ENCODE measurements at places on chromosomes 13 and 19.

- H3K4me3 ChIP-seq: no peak overlapping the region
- no peaks in the 10 kb centered on the region for H3K36me3 ChIP-seq
- H3K4me1 ChIP-seq: no peaks in the 10 kb centered on the region
- DNase-seq: no peak
Observed at GRCh38 chr13:72204291-72204690, 337.3 kb upstream of the DACH1 start.

- no peaks in the 10 kb centered on the region for H3K27me3 ChIP-seq
- H3K4me3 ChIP-seq: no peak overlapping the region
- peaks cover 2% of the 10 kb centered on the region for H3K4me1 ChIP-seq
Observed at GRCh38 chr13:90070362-90070761, 1277.1 kb upstream of the MIR17HG start.

DNA sequence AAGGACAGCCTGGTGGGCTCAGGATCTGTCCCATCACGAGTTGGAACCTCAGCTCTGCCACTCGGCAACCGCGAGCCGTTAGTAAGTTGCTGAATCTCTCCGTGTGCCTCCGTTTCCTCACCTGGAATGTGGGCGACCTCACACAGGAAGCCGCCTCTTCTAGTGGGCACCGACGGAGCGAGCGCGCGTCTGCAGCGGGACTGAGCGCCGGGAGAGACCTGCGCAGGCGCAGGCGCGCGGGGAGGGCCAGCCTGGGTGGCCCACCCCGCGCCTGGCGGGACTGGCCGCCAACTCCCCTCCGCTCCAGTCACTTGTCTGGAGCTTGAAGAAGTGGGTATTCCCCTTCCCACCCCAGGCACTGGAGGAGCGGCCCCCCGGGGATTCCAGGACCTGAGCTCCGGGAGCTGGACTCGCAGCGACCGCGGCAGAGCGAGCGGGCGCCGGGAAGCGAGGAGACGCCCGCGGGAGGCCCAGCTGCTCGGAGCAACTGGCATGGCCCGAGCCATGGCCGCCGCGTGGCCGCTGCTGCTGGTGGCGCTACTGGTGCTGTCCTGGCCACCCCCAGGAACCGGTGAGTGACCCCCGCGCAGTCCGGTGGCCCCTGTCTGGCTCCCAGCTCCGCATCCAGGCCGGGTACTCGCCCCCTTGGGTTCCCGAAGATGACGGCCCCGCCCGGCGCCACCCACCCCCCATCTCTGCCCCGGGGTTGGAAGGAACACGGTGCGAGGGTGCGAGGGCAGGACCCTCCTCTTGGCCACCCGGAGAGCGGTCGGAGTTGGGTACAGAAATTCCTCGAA is at the start of gene PVR:
Gene PVR (plus strand): TSS at position 306 of the 797 bp plus-strand sequence. CDS start 187 bp downstream, at position 493.
- DNase-seq: peak; percentile 59
- H3K4me3 ChIP-seq: peak within 1 kb of the TSS; percentile 93
- H3K27ac ChIP-seq: no peak within 1 kb of the TSS
- no peaks in the 10 kb centered on the region for H3K4me1 ChIP-seq

GRCh38 chr13:80096383-80096782 is 244.5 kb downstream of the SPRY2 start:
- no peaks in the 10 kb centered on the region for H3K36me3 ChIP-seq
- no peaks in the 10 kb centered on the region for H3K27me3 ChIP-seq
- H3K4me3 ChIP-seq: no peak overlapping the region
- DNase-seq: no peak

GRCh38 chr19:31668921-31669320 is 319.7 kb upstream of the TSHZ3 start:
- peaks cover 3% of the 10 kb centered on the region for H3K4me1 ChIP-seq
- no peaks in the 10 kb centered on the region for H3K36me3 ChIP-seq

- DNase-seq: peak; percentile 17
- H3K4me1 ChIP-seq: peaks cover 8% of the 10 kb centered on the region
Observed at GRCh38 chr13:50843257-50844083, at the start of gene DLEU7. TSS of gene DLEU7 (minus strand) at chr13:50843692. CDS start at chr13:50843646, 46 bp downstream.

DNA sequence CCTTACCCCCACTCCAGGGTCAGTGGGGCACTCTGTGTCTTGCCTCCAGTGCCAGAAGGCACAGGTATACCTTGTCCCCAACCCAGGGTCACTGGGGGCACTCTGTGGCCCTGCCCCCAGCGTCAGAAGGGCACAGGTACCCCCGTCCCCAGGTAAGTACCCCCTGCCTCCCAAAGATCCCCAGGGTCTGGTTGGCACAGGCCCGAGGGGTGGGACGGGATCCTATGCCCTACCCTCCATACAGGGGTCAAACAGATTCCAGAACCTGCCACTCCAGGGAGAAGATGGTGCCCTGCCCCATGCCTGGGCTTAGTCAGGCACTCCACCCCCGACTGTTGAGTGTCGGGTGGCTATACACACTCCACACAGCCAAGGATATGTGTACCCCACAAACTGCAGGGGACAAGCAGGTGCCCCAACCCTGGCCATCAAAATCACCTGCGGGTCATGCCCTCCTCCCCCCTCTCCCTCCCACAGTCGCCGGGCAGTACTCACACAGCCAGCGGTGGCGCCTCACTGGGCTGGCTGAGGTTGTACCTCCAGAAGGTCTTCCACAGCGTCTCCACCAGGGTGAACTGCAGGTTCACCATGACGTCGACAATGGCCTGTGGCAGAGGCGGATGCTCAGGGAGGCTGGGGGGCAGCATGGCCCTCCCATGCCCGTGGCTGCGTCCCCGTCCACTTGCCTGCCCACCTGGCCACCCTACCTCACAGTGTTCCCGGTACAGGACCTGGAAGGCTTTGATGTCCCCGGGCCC is 13.8 kb downstream of the DCAF15 start:
- no peak overlapping the region for H3K27ac ChIP-seq
- no peak for DNase-seq

GRCh38 chr19:13611596-13611995 is 105.3 kb upstream of the CACNA1A start:
- H3K4me3 ChIP-seq: no peak overlapping the region
- H3K4me1 ChIP-seq: peaks cover 7% of the 10 kb centered on the region
- no peak for DNase-seq
- H3K27ac ChIP-seq: no peak overlapping the region

GRCh38 chr19:29044037-29044436 is 168.9 kb downstream of the UQCRFS1 start:
- H3K4me3 ChIP-seq: no peak overlapping the region
- no peaks in the 10 kb centered on the region for H3K36me3 ChIP-seq
- no peaks in the 10 kb centered on the region for H3K4me1 ChIP-seq
- H3K27me3 ChIP-seq: peaks cover 4% of the 10 kb centered on the region
- no peak overlapping the region for H3K27ac ChIP-seq
- no peak for DNase-seq

DNA sequence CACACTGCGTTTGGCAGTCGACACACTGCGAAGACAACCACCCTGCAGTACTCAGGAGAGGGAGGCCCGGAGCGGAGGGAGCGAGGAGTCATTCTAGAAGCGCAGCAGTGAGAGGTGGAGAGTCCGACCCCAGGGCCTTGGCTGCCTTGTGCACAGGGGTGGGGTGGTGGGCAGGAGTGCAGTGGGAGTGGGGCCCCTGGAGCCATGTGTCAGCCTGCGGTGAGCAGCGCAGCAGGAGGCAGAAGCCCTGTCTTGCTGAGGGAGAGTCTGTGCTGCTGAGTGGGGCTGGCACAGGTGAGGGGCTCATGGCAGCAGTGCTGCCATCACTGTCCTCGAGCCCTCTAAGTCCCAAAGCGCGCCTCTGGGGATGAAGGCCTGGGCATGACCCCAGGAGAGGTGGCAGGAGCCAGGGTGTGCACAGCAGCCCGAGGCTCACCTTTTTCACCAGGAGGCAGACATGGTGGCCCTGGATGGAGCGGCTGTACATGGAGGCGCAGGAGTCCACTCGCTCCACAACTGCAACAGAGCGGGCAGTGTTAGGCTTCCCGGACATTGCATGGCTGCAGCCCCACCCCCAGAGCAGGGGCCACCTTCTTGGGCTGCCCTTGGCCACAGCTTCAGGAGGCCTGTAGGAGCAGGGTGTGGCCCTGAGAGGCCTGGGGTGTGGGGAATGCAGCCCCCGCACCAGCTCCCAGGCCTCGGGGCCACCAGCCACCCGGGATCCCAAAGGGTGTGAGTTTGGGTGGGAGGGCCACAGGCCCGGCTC is 11.7 kb downstream of the IZUMO4 start:
- H3K36me3 ChIP-seq: peaks cover 63% of the 10 kb centered on the region
- peak overlapping the region; percentile 79 for H3K4me3 ChIP-seq
- no peak overlapping the region for H3K27ac ChIP-seq
- peaks cover 19% of the 10 kb centered on the region for H3K27me3 ChIP-seq

DNA sequence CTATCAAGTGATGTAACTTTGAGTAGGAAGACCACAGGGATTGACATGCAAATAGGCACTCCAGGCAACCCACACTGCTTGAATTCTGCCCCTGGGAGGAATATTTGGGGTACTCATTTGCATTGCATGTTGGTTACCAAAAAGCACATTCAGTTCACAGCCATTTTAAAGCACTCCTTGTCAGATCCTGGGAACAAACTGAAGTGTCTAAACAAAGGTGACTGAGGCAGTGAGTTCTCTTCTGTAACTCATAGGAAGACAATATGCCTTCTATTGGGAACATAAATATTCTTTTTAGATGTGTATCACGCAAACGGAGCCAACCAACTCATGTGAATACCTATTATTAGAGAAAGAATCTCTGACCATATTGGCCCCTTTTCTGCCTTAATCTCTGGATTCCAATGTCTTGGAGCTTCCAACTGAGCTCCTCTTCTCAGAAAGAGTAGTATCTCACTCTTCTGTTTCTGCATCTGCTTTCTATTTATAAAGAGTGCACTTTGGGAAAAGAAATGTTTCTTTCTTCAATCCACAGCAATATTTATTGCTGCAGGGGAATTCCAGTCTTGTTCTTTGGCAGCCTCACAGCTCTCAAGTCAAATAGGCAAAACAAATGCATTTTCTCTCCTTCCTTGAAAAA is 125.7 kb upstream of the NBEA start:
- no peak for DNase-seq
- H3K4me1 ChIP-seq: peaks cover 3% of the 10 kb centered on the region
- no peak overlapping the region for H3K27ac ChIP-seq
- H3K36me3 ChIP-seq: no peaks in the 10 kb centered on the region

GRCh38 chr13:109883181-109884180 is 97.1 kb upstream of the IRS2 start:
- H3K4me3 ChIP-seq: no peak overlapping the region
- peaks cover 6% of the 10 kb centered on the region for H3K27me3 ChIP-seq
- H3K27ac ChIP-seq: no peak overlapping the region
- no peaks in the 10 kb centered on the region for H3K36me3 ChIP-seq

- peak overlapping the region; percentile 56 for H3K4me3 ChIP-seq
- DNase-seq: no peak
- H3K27ac ChIP-seq: peak overlapping the region; percentile 39
- H3K4me1 ChIP-seq: peaks cover 3% of the 10 kb centered on the region
- peaks cover 16% of the 10 kb centered on the region for H3K27me3 ChIP-seq
Observed at GRCh38 chr13:110454227-110454859, 107.2 kb downstream of the RAB20 start.

DNA sequence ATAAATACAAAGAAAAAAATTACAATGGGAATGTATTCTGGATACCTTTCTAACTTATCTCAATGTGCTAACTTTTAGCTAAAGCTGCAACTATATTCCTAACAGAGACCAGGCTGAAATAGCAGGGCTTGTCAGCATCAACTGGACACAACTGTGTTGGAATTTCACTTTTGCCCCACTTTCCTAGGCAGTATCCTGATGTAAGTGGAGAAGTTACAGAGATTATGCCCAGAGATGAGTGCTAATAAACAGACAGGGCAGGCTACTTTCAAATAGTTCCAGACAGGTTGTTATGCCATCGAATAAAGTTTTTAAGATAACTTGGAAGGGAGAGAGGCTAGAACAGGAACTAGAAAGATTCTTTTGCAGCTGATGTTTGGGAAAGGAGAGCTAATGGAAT is 201.9 kb downstream of the KCTD12 start:
- peaks cover 8% of the 10 kb centered on the region for H3K4me1 ChIP-seq
- no peak overlapping the region for H3K27ac ChIP-seq
- H3K36me3 ChIP-seq: no peaks in the 10 kb centered on the region

- peak overlapping the region; percentile 15 for H3K27ac ChIP-seq
- H3K4me3 ChIP-seq: no peak overlapping the region
- H3K27me3 ChIP-seq: peaks cover 5% of the 10 kb centered on the region
- H3K4me1 ChIP-seq: peaks cover 28% of the 10 kb centered on the region
- peaks cover 4% of the 10 kb centered on the region for H3K36me3 ChIP-seq
- DNase-seq: no peak
Observed at GRCh38 chr13:25065974-25066770, 29.8 kb upstream of the PABPC3 start.

DNA sequence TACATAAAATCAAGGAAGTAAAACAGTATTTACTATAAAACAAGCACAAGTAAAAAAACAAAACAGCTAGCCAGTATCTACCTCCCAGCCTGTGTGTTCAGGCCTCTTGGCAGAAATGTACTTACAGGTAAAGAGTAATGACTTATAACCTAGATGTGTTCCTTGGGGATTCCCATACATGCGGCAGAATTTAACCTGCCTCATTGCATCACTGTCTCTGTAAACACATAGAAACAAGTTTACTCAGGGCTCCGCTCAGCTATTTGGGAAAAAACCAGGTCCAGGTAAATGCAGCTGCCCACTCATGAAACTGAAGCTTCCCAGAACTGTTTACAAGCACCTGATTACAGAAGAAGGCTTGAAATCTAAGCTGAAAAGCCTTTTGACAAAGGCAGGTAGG is 50.7 kb upstream of the SERP2 start:
- H3K27me3 ChIP-seq: peaks cover 10% of the 10 kb centered on the region
- DNase-seq: no peak
- H3K36me3 ChIP-seq: no peaks in the 10 kb centered on the region
- H3K27ac ChIP-seq: no peak overlapping the region
- no peak overlapping the region for H3K4me3 ChIP-seq

DNA sequence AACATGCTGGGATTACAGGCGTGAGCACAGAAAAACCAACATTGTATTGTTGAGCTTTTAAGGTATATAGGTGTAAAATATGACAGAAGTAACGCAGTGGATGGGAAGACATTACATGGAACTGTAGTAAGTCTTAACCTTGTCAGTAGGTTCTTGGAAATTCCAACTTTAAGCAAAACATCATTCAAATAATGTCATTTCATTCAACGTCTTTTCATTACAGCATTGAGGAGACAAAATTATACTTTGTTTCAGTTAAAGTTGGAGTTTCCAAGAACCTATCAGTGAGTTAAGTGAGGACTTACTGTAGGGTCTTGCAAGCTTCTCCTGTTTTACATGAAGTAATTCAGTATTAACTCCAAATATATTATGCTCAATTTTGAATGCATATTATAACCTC is 27.0 kb upstream of the GPR183 start:
- H3K27ac ChIP-seq: peak overlapping the region; percentile 36
- no peak overlapping the region for H3K4me3 ChIP-seq
- H3K36me3 ChIP-seq: no peaks in the 10 kb centered on the region
- H3K27me3 ChIP-seq: no peaks in the 10 kb centered on the region
- H3K4me1 ChIP-seq: peaks cover 9% of the 10 kb centered on the region

- H3K4me1 ChIP-seq: no peaks in the 10 kb centered on the region
- no peak overlapping the region for H3K4me3 ChIP-seq
- no peak for DNase-seq
- H3K36me3 ChIP-seq: no peaks in the 10 kb centered on the region
- H3K27ac ChIP-seq: no peak overlapping the region
- H3K27me3 ChIP-seq: no peaks in the 10 kb centered on the region
Observed at GRCh38 chr13:63514886-63515285, 2099.2 kb upstream of the PCDH20 start.

- H3K4me1 ChIP-seq: no peaks in the 10 kb centered on the region
- no peak overlapping the region for H3K27ac ChIP-seq
- H3K27me3 ChIP-seq: peaks cover 3% of the 10 kb centered on the region
- no peak for DNase-seq
Observed at GRCh38 chr13:38914070-38914469, 76.6 kb downstream of the STOML3 start.

- H3K36me3 ChIP-seq: peaks cover 14% of the 10 kb centered on the region
- no peak overlapping the region for H3K27ac ChIP-seq
- H3K4me3 ChIP-seq: no peak overlapping the region
- H3K27me3 ChIP-seq: peaks cover 3% of the 10 kb centered on the region
- DNase-seq: no peak
- no peaks in the 10 kb centered on the region for H3K4me1 ChIP-seq
Observed at GRCh38 chr19:50281491-50281890, 47.7 kb downstream of the KCNC3 start.

Data from endothelial cell (in vitro differentiated cells).